ENCODE measurements at places on chromosomes 1 and 21.

DNA sequence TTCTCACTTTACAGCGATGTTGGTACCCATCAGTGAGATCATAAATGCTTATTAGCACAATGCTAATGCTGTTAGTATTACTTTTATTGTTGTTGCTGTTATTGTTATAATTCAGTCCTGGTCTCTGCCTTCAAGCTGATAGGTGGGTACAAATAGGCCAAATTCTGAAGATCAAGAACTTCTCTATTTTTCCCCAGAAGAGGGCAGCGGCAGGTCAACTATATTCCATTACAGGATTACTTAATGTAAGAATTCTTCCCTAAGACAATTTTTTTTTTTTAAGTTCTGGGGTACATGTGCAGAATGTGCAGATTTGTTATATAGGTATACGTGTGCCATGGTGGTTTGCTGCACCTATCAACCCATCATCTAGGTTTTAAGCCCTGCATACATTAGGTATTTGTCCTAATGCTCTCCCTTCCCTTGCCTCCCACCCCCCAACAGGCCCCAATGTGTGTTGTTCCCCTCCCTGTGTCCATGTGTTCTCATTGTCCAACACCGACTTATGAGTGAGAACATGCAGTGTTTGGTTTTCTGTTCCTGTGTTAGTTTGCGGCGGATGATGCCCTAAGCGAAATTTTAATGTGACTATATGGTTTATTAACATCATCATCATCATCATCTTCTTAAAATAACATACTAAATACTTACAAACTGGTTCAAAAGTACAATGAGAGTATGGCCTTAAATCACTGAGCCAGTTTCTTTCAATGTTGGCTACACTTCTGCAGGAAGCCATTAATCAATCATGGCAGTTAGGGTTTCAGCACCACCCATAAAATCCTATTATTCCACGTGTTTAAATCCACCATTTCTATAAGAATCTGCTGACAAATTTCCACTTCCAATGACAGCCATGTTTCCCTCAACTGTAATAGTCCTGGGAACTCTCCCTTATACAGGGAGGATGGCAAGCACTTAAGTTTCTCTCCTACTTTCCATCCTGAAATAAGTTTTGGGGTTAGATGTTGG is 19.2 kb downstream of the SLC19A2 start:
- no peak overlapping the region for H3K4me3 ChIP-seq
- no peaks in the 10 kb centered on the region for H3K27me3 ChIP-seq
- no peak for DNase-seq
- H3K36me3 ChIP-seq, result peaks cover 17% of the 10 kb centered on the region

- no peaks in the 10 kb centered on the region for H3K4me1 ChIP-seq
- H3K4me3 ChIP-seq, result no peak overlapping the region
- H3K36me3 ChIP-seq, result no peaks in the 10 kb centered on the region
Observed at GRCh38 chr1:104353580-104353979, 603.9 kb downstream of the AMY1C start.

DNA sequence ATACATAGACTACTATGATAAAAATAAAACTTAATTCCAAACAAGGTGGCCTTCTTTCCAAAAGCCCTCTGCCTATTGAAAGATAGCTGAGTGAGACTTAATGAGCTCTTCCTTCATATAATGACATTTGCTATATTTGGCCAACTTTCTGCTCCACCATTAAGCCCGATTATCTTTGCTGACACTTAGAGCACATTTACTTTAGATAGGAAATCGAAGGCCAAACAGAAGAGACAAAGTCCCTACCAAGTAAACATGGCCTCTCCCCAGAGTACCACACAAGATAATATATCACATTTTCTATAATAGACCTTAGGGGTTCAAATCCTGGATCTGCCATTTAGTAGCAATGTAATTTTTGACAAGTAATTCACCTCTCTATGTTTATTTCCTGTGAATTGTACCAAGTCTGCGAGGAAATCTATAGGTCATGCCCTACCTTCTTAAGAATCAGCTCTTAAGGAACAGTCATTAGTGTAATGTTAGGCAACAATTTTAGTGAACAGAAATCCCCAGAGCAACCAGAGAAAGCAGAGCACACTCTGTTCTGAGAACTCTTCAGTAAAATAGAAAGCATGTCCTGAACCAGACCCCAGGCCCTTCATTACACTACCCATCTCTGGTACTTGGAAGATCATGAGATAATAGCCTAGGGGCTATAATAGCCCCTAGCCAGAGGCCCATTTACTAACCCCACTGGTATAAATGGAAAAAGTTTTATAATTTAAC is 17.3 kb upstream of the COA6 start:
- H3K4me1 ChIP-seq, result no peaks in the 10 kb centered on the region
- no peak overlapping the region for H3K27ac ChIP-seq
- no peaks in the 10 kb centered on the region for H3K36me3 ChIP-seq
- peaks cover 62% of the 10 kb centered on the region for H3K27me3 ChIP-seq

DNA sequence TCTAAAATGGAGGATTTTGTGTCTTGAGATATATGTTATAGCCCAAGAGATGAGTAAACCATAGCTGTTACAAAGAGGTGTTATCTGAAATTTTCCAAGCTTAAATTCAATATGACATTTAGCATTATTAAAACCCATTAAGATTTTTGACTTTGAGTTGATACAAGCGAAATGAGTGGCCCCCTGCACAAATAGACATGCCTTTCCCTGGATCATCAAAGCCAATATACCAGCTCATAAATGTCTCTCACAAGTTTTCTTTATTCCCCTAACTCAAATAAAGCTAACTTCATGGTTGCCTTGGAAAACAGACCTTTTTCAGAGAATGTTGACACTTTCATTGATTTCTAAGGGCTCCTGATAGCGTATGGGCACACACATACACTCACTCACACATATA is 55.5 kb upstream of the TIAM1 start:
- no peak for DNase-seq
- H3K27me3 ChIP-seq, result no peaks in the 10 kb centered on the region
- peaks cover 49% of the 10 kb centered on the region for H3K4me1 ChIP-seq
- H3K27ac ChIP-seq, result no peak overlapping the region

- H3K27me3 ChIP-seq, result no peaks in the 10 kb centered on the region
- no peaks in the 10 kb centered on the region for H3K36me3 ChIP-seq
- no peak for DNase-seq
Observed at GRCh38 chr1:84960371-84960770, 36.5 kb downstream of the MCOLN2 start.

DNA sequence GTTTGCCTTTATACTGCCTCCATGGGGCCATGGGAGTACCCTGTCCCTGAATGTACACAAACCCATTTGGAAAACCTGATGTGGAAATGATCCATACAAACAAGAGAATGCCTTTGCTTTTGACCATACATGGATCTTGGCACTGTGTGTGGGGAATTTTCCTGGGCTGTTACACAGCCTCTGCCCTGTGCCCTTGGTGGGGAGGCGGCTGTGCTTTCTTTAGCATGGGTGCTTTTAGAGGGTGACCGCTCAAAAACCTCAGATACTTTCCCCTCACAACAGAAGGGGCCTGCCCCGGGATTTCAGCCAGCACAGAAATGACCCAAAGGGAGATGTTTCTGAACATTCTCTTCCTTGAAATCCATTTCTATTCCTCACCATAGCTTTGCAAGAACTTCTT is 194.8 kb downstream of the LMO4 start:
- no peak overlapping the region for H3K4me3 ChIP-seq
- no peak for DNase-seq
- no peak overlapping the region for H3K27ac ChIP-seq
- H3K36me3 ChIP-seq, result no peaks in the 10 kb centered on the region
- no peaks in the 10 kb centered on the region for H3K27me3 ChIP-seq

DNA sequence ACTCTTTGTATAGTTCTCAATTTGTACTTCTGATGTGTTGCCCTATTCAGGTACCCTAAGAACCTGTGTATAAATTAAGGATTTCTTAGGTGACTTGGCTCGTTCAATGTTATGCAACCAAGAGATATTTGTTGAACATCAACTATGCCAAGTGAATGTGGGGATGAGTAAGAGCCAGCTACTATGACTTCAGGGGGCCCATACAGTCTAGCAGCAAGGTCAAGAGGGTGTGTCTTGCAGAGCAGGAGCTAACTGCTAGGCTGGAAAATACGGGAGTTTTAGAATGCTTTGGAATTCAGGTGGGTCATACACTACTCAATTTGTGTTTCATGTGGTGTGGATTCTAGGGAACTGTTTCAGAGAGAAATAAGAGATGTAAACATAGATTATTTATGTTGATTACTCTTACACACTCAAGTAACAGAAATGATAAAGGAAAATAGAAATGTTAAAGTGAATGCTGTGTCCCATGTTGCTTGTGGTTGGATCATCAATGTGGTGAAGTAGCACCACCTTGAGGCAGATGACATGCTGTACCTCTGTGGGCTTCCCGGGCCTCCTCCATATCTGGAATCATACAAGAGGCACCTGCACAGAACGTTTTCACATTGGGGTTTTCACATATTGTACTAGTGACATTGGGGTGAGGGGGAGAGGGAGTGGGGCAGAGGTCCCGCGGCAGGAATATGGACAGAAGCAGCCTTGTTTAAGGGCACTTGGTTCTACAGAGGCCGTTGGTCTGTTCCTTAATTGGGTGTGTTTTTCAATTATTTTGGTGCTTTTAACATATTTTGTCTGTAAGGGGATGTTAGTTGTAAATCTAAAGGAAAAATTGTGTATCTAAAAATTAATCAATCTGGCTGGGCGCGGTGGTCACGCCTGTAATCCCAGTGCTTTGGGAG is 12.4 kb downstream of the ARPC5 start:
- DNase-seq, result no peak
- H3K4me1 ChIP-seq, result peaks cover 11% of the 10 kb centered on the region
- H3K4me3 ChIP-seq, result no peak overlapping the region
- H3K36me3 ChIP-seq, result peaks cover 8% of the 10 kb centered on the region
- no peaks in the 10 kb centered on the region for H3K27me3 ChIP-seq

- peak overlapping the region; percentile 50 for H3K27ac ChIP-seq
- peaks cover 12% of the 10 kb centered on the region for H3K4me1 ChIP-seq
- H3K36me3 ChIP-seq, result peaks cover 36% of the 10 kb centered on the region
- no peaks in the 10 kb centered on the region for H3K27me3 ChIP-seq
Observed at GRCh38 chr1:29281571-29281970, 45.2 kb downstream of the PTPRU start.

- no peaks in the 10 kb centered on the region for H3K27me3 ChIP-seq
- no peak for DNase-seq
- H3K27ac ChIP-seq, result no peak overlapping the region
Observed at GRCh38 chr1:69121723-69122122, 446.0 kb upstream of the LRRC7 start.

- no peak overlapping the region for H3K27ac ChIP-seq
- H3K36me3 ChIP-seq, result peaks cover 2% of the 10 kb centered on the region
- no peaks in the 10 kb centered on the region for H3K27me3 ChIP-seq
- H3K4me3 ChIP-seq, result no peak overlapping the region
Observed at GRCh38 chr21:44522753-44523204, 17.2 kb downstream of the KRTAP10-1 start.

GRCh38 chr1:235986869-235987268 is 78.0 kb downstream of the NID1 start:
- no peak for DNase-seq
- H3K36me3 ChIP-seq, result peaks cover 31% of the 10 kb centered on the region
- no peak overlapping the region for H3K27ac ChIP-seq
- no peaks in the 10 kb centered on the region for H3K27me3 ChIP-seq

DNA sequence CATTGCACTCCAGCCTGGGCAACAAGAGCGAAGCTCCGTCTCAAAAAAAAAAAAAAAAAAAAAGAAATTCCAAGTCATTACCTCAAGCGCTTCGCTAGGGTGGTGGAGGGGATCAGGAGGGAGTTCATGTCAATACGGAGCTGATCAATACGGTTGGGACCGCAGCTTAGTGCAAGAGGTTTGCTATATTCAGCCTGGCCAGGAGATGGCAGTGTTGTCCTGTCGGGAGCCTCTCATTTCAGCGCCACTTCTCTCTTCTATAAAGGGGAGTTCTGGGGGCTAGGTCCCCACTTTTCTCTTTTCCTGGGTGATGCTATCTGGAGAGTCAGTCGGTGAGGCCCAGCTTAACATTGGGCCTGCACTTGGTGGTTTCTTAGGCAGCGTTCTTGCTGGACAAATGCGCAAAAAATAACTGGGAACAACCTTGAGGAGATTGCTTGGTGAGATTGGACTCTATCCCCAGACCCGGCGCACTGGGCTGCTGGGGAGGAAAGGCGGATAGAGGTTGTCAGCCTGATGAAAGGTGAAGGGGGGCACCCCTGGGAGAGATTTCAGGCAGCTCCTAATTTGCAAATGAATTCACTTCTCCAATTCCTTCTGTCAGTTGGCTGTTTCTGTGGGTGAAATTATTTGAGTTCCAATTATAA is 40.4 kb downstream of the KIAA0040 start:
- peak; percentile 74 for DNase-seq
- H3K36me3 ChIP-seq, result no peaks in the 10 kb centered on the region
- H3K4me1 ChIP-seq, result no peaks in the 10 kb centered on the region
- no peak overlapping the region for H3K27ac ChIP-seq

GRCh38 chr1:3858231-3858981 is 1.1 kb downstream of the DFFB start:
- H3K4me1 ChIP-seq, result peaks cover 27% of the 10 kb centered on the region
- peak overlapping the region; percentile 97 for H3K4me3 ChIP-seq
- DNase-seq, result no peak
- no peaks in the 10 kb centered on the region for H3K27me3 ChIP-seq

DNA sequence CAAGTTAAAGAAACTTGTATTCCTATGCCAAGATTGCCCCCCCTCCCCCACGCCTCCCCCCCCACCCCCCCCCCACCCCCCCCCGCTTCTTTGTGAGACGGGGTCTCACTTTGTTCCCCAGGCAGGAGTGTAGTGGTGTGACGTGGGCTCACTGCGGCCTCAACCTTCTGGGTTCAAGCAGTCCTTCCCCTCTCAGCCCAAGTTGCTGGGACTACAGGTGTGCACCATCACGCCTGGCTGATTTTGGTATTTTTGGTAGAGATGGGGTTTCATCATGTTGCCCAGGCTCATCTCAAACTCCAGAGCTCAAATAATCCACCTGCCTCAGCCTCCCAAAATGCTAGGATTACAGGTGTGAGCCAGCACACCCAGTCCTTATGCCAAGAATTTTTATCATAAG is 136.6 kb downstream of the POU2F1 start:
- H3K36me3 ChIP-seq, result peaks cover 13% of the 10 kb centered on the region
- no peak overlapping the region for H3K4me3 ChIP-seq
- H3K27ac ChIP-seq, result no peak overlapping the region
